ENCODE measurements at places on chromosomes 6 and 20. TPM values are rescaled to one million over a fixed set of nuclear protein-coding genes. Genes with fewer than 3 reads are reported as not detected.

DNA sequence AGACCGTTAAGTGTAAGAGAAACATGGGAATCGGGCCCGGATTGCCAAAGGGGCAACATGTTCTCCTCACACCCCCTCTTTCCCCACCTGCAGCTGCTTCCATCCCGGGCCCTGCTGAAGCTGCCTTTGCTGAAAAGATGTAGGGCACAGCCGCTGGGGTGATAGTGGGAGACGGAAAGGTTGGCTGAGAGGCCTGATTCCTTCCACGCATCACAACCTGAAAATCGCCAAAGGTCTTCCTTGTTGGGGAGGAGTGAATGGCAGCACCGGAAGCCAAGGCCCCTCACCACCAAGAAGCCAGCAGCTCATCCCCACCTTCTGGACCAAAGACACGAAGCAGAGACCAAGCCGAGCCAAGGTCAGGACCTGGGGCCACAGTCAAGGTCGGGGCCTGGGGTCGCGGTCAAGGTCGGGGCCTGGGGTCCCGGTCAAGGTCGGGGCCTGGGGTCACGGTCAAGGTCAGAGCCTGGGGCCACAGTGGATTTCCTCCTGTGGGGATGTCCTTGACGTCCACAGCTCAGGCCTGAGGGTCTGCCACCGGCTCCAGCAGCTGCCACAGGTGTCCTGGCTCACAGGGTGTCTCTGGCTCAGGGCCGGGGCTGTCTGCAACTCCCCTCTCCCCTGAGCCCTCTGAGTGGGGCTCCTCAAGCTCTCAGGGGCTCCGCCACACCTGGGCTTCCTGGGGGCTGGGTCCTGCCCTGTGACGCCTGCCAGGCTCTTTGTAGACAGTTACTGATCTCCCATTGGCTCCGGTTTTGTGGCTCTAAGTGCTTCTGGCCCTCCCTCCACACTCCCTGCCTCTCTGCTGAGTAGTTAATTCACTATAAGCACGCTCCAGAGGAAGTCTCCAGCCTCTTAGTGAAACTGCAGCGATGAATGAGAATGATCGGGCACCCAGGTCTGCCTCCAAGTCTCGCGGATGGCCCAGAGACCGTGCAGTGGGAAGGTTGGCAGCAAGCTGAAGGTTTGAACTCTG lies 5.5 kb upstream of the CHRNA4 start:
- DNase-seq: no peak
- no peak overlapping the region for H3K27ac ChIP-seq
- H3K4me3 ChIP-seq: no peak overlapping the region

- DNase-seq: no peak
- H3K27me3 ChIP-seq: peaks cover 32% of the 10 kb centered on the region
- H3K36me3 ChIP-seq: no peaks in the 10 kb centered on the region
- H3K4me1 ChIP-seq: no peaks in the 10 kb centered on the region
Measured at GRCh38 chr6:7818257-7819214, 92.1 kb downstream of the TXNDC5 start.

GRCh38 chr20:43895235-43895634 lies 19.4 kb upstream of the TOX2 start:
- no peaks in the 10 kb centered on the region for H3K36me3 ChIP-seq
- H3K4me3 ChIP-seq: no peak overlapping the region
- no peak overlapping the region for H3K27ac ChIP-seq
- no peaks in the 10 kb centered on the region for H3K4me1 ChIP-seq

DNA sequence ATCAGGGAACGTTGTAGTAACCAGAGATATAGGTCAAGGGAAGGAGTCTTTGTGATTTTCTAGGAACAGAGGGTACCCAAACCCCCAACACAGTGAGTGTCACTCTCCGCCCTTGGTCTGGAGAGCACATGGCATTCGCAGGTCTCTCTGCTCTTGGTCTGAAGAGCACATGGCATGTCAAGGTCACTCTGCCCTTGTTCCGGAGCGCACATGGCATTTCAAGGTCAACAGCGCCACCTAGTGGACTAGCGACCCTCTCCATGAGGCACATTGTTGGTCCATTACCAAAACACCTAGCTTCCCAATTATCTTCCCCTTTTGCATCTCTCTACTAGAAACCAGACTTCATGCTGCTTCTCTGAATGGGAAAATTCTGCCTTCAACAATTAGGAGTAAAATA lies 260.0 kb downstream of the C6orf118 start:
- H3K27ac ChIP-seq: no peak overlapping the region
- no peaks in the 10 kb centered on the region for H3K4me1 ChIP-seq
- no peak overlapping the region for H3K4me3 ChIP-seq

GRCh38 chr6:2807342-2808090 lies 34.1 kb downstream of the SERPINB1 start:
- peaks cover 4% of the 10 kb centered on the region for H3K4me1 ChIP-seq
- no peak for DNase-seq
- no peak overlapping the region for H3K27ac ChIP-seq
- H3K27me3 ChIP-seq: no peaks in the 10 kb centered on the region

DNA sequence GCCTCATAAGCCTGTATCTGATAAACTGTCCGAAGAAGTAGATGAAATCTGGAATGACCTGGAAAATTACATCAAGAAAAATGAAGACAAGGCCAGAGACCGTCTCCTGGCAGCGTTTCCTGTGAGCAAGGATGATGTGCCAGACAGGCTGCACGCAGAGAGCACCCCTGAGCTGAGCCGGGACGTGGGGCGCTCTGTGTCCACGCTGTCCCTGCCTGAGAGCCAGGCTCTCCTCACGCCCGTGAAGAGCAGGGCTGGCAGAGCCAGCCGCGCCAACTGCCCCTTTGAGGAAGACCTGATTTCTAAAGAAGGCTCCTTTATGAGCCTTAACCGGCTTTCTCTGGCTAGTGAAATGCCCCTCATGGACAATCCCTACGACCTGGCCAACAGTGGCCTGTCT lies 33.9 kb upstream of the MTHFD1L start:
- H3K27me3 ChIP-seq: peaks cover 56% of the 10 kb centered on the region
- H3K4me3 ChIP-seq: no peak overlapping the region
- H3K36me3 ChIP-seq: no peaks in the 10 kb centered on the region
- H3K4me1 ChIP-seq: peaks cover 4% of the 10 kb centered on the region
- H3K27ac ChIP-seq: no peak overlapping the region

DNA sequence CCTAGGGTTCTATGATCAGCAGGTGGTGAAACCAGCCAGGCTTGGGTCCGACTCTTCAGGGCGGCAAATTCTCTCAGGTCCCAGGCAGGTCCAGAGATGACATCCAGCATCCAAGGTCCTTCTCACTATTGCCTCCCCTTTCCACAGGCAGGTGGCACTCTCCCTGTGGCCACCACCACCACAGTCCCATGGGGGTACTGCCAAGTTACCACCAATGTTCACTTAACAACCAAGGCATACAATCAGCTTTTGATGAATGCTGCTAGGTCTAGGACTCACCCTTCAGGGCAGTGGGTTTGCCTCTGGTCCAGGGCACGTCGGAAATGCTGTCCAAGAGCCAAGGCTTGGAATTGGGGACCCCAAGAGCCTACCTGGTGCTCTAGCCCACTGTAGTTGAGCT lies 40.4 kb upstream of the UTRN start:
- H3K4me3 ChIP-seq: no peak overlapping the region
- H3K36me3 ChIP-seq: no peaks in the 10 kb centered on the region
- H3K27me3 ChIP-seq: peaks cover 18% of the 10 kb centered on the region
- no peak for DNase-seq

DNA sequence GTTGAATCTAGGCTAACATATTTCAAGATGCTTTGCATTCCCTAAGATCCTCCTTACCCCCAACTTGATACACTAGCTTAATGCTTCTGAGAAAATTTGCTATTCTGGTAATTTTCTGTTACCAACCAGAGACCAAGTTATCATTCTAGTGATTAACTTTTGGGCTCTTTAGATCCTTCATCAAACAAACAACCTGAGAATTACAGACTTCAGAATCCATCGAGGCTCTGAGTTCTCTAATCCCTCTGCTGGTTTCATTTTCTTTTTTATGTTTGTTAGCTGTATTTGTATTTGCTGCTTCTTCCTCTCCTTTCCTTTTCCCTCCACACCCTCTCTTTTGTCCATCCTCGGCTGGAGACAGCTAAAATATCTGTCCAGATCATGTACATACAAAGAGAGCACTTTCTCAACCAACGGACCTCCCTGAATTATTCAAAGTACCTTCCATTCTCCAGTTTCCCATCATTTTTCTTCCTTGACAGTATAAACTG lies 98.7 kb upstream of the RIPOR2 start:
- H3K4me1 ChIP-seq: peaks cover 7% of the 10 kb centered on the region
- peaks cover 11% of the 10 kb centered on the region for H3K27me3 ChIP-seq

GRCh38 chr20:52991830-52992229 lies 19.7 kb downstream of the TSHZ2 start:
- no peaks in the 10 kb centered on the region for H3K36me3 ChIP-seq
- no peak for DNase-seq
- no peak overlapping the region for H3K27ac ChIP-seq

DNA sequence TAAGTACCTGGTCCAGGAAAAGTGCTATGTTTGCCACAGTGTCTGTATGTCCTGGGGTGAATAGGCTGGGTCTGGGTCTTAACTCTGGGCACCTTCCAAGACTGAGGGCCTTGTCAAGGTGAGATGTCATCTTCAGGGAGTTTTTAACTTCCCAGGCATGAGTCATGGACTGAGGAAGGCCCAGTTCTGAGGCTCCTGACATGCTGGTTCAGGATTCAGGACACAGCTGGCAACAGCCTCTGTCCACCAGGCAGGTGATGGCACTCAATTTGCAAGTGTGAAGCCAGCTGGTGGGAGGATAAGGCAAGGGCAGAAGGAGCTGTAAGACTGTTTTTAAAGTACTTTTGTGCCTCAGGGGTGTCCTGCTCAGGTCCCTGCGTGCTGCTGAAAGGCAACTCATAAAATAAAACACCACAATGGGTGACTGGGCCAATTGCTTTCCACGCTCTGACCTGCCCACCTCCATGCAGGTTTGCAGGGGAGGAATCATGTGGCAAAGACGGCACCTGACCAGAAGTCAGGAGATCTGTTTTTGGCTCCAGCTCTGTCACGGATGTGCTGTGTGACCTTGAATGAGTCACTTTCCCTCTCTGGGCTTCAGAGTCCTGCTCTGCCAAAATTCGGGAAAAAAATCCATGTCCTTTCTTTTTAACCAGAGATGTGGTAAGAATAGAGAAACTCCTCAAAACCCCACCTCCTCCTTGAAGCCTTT lies 4.9 kb upstream of the PACSIN1 start:
- no peaks in the 10 kb centered on the region for H3K36me3 ChIP-seq
- no peak overlapping the region for H3K4me3 ChIP-seq
- no peak overlapping the region for H3K27ac ChIP-seq
- H3K27me3 ChIP-seq: no peaks in the 10 kb centered on the region
- H3K4me1 ChIP-seq: peaks cover 25% of the 10 kb centered on the region

- no peaks in the 10 kb centered on the region for H3K27me3 ChIP-seq
- DNase-seq: no peak
- peaks cover 83% of the 10 kb centered on the region for H3K36me3 ChIP-seq
- H3K4me3 ChIP-seq: no peak overlapping the region
- H3K4me1 ChIP-seq: no peaks in the 10 kb centered on the region
- H3K27ac ChIP-seq: no peak overlapping the region
Measured at GRCh38 chr20:44495257-44495656, 19.6 kb downstream of the TTPAL start.

The USP49 gene
- total RNA-seq: 6.9 TPM

The BPIFA1 gene
- not detected for total RNA-seq

The PRL gene
- not detected for total RNA-seq

The DUSP15 gene
- total RNA-seq: not detected

Measured in K562 (cell line).